ENCODE measurements at places on chromosomes 6 and 20.

GRCh38 chr6:124887872-124888580 is 74.2 kb upstream of the RNF217 start:
- DNase-seq: no peak

DNA sequence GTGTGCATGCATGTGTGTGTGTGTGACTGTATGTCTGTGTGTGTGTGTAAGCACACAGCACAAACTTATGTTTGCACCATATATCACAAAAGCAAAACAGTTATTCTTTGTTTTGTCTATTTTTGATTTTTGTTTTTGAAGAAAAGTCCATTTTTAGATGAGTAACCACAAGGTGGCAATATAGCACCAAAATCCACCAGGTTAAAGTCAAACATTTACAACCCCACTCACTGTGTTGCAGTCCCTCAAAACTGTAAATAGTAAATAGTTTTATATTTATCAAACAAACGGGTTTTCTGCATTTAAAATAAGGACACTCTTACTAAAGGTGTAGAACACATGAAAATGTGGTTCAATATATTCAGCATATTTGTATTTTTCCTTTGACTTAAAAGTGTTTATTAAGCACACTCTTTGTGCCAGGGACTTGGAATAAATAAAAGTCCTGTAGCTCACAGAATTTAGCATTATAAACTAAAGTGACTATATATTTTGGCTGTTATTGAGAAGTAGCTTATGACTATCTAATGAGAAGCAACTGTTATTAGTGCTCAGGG is 118.5 kb downstream of the GFRAL start:
- peak; percentile 10 for DNase-seq

DNA sequence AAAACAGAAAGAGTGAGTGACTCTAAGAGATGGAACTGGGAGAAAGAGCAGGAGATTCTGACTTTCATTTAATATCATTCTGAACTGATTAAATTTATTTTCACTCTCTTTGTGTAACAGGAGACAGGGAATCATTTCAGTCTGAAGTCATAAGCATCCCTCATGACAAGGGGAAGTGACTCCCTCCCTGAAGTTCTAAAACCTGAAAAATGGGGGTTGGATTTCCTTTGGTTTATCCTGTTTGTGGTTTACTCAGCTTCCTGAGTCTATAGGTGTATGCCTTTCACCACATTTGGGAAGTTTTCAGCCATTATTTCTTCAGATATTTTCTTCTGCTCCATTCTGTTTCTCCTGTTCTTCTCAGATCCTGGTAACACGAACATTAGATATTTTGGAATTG is 3.4 kb upstream of the FKBP1A start:
- no peak for DNase-seq

GRCh38 chr20:23670361-23670760 is 18.5 kb downstream of the CST4 start:
- DNase-seq: no peak

- no peak for DNase-seq
These were observed 267.7 kb downstream of the FARS2 start for GRCh38 chr6:5529015-5529414.

DNA sequence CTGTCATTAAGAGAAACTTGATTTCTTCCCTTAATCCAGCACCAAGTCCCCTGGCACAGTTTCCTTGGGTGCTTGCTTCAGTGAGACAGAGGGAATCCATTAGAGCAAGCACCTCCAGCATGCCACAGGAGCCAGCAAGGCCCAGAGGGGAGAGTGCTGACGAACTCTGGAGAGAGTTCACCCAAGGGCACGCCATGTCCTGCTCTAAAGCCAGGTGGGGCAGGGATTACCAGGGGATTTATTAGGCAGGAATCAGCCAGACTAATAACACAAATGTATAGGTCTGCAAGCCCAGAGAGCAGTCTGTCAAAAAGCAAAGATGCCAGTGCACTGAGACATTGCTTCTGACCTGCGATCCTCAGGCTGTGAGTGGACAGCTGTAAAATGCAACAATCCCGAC is 155.4 kb upstream of the SYNDIG1 start:
- no peak for DNase-seq

- DNase-seq: no peak
These were observed 30.0 kb upstream of the ZNF133 start for GRCh38 chr20:18258126-18258860.

- no peak for DNase-seq
These were observed 34.4 kb downstream of the TNFAIP3 start for GRCh38 chr6:137901454-137901853.

GRCh38 chr6:64547594-64548268 is 912.1 kb downstream of the PHF3 start:
- no peak for DNase-seq

- no peak for DNase-seq
These were observed 564.0 kb upstream of the AGPAT4 start for GRCh38 chr6:161837854-161838253.

GRCh38 chr6:125054331-125054730 is 92.1 kb downstream of the RNF217 start:
- no peak for DNase-seq

GRCh38 chr6:156699017-156699421 is 78.2 kb upstream of the ARID1B start:
- DNase-seq: no peak

DNA sequence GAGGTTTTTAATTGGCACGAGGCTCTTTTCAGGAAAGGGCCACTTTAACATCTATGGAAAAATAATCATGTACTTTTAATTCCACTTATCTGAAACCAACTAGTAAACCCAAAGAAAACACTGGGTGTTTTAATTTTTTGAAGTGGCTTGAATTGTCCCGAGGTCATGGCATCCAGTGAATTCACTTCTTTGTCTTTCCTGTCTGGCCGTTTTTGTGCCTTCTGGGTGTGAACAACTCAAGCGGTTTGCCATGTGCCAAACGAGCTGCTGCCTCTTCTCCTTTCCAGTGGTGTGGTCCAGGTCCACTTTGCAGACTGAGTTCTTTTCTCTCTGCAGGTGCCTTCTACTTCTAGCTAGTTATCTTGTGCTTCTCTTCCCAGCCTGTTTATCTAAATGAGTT is 117.5 kb downstream of the PLCB4 start:
- no peak for DNase-seq

DNA sequence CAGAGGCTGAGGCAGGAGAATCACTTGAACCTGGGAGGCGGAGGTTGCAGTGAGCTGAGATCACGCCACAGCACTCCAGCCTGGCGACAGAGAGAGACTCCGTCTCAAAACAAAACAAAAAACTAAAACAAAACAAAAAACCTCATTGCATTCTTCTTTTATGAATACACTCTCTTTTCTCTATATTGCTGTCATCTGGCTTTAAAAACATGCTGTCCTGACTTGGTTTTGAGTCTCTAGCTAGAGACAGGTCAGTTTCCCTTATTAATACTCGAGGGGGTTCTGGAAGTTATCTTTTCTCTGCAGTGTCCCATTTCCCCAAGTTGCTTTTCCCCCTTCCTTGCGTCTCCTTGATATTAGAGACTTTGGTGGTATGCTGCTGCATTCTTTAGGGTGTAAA is 50.9 kb downstream of the RIOK1 start:
- no peak for DNase-seq

DNA sequence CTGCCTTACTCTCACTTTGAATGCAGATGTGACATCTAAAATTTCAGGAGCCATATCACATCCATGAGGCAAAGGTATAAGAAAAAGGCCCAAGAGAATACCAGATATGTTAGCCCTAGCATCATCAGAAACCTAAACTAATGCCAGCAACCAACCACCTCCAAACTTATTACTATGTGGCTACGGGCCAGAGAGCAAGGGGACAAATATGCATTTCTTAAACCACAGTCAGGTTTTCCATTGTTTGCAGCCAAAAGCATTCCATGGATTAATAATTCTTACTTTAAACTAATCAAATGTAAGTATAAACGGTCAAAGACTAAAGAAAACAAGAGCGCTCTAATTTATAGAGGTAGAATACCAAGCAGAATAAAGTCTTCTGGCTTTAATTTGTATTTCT is 84.7 kb downstream of the TASP1 start:
- no peak for DNase-seq

GRCh38 chr6:164048840-164049516 is 634.5 kb downstream of the QKI start:
- DNase-seq: no peak

GRCh38 chr6:147216915-147217314 is 12.7 kb downstream of the STXBP5 start:
- no peak for DNase-seq

DNA sequence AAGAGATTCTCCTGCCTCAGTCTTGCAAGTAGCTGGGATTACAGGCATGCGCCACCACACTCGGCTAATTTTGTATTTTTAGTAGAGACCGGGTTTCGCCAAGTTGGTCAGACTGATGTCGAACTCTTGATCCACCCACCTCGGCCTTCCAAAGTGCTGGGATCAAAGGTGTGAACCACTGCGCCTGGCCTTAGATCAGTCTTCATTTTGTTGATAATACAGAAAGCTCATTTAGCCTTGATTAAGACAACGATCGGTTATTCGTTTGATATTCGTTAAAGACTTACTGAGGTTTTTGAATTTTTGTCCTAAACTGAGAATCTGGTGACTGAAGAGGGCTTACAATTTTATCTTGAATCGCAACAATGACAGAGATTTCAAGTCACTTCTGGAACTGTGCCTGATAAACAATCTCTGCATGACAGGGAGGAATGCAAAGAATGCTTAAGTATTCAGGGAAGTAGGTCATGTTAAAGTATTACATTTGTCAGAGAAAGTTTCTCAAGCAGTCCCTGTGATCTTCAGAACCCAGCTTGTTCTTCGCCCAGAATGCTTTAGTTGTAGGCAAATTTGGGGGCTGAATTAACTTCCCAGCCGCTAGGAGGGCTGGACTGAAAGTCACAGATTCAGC is 14.8 kb downstream of the AKAP12 start:
- DNase-seq: no peak

- DNase-seq: peak; percentile 73
These were observed at the start of gene OGFR for GRCh38 chr20:62804627-62805154. Gene OGFR, plus strand, starts transcription at chr20:62804835. Its CDS starts 25 bp downstream, at chr20:62804860.

DNA sequence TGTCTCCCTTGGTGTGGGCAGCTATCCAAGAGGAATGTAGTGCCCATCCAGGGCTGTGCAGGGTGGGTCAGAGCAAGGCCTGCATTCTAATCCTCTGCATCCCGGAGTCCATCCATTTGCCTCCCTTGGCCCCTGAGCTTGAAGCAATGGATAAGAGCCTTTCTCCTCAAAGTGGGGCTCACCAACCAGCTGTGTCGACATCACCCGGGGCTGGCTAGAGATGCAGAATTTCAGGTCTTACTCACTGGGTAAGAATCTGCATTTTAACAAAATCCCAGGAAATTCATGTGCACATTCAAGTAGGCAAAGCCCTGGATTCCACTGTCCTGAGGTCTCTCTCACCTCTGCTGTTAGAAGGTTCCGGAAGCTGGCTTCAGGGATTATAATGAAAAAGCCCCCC is 95.3 kb downstream of the MDGA1 start:
- no peak for DNase-seq

GRCh38 chr20:60960500-60960899 is 291.6 kb upstream of the CDH4 start:
- DNase-seq: no peak

- no peak for DNase-seq
These were observed 331.9 kb downstream of the HTR1B start for GRCh38 chr6:77131426-77131825.

- DNase-seq: no peak
These were observed 4.5 kb upstream of the ZNF831 start for GRCh38 chr20:59159091-59159490.

- DNase-seq: no peak
These were observed 155.4 kb upstream of the MARCKS start for GRCh38 chr6:113701552-113702254.

GRCh38 chr20:21826976-21827375 is 121.5 kb downstream of the PAX1 start:
- DNase-seq: no peak

- no peak for DNase-seq
These were observed 3.5 kb upstream of the TRAF3IP2 start for GRCh38 chr6:111609028-111609820.

- no peak for DNase-seq
These were observed 46.1 kb upstream of the DSN1 start for GRCh38 chr20:36819659-36820058.

DNA sequence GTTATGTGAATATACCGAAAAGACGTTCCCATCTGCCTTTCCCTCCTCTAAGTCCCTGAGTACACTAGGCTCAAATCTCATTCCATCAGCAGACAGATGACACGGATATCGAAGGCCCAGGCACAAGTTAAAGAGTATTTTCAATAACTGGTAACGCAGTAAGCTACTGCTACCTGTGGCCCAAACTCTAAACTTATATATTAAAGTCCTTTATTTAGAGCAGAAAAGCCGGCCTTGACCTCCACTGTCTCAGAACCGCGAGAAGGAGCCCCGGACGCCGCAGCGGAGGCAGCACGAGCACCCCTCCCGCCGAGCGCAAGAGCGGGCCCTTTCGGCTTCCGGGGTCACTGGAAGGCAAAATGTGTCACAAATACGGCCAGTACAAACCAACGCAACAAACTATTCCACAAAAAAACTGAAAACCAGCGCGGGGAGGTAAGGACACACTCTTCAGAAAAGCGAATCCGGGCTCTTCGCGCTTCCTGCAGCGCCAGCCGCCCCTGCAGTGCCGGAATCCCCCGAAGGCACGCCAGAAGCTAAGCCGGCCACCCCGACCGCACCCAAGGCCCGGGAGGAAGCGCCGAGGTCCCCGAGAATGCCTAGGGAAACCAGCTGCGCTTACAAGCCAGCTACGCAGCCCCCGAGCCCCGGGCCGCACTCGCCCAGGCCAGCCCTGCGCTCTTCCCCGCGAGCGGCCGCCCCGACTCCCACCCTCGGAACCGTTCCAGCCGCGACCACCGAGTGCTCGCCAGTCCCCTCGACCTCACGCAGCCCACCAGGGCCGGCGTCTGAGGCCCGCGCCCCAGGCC is 681 bp downstream of the DIDO1 start:
- DNase-seq: peak; percentile 46

GRCh38 chr6:158861686-158862381 is 42.7 kb upstream of the EZR start:
- no peak for DNase-seq

GRCh38 chr20:29689411-29690225 is 1567.8 kb upstream of the DEFB115 start:
- DNase-seq: no peak

- no peak for DNase-seq
These were observed 168.9 kb upstream of the CENPW start for GRCh38 chr6:126170978-126171382.

- peak; percentile 63 for DNase-seq
These were observed 224.5 kb downstream of the PREX1 start for GRCh38 chr20:48603116-48603818.

DNA sequence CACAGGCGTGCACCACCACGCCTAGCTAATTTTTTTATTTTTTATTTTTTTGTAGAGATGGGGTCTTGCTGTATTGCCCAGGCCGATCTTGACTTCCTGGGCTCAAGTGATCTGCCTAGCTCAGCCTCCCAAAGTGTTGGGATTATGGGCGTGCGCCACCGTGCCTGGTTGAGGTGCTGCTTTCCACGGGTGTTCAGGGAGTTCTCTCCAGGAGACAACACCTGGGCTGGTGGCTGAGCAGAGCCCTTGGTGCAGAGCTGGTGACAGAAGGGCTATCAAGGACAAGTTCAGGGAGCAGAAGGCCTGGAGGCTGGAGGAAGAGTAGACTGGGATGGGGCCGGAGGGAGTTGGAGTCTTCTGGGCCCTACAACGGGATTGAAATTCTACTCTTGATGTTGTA is 34.6 kb downstream of the TFAP2C start:
- no peak for DNase-seq
